ENCODE measurements at places on chromosomes 11 and 22.

- no peak for DNase-seq
These were observed 7.6 kb upstream of the EXPH5 start for GRCh38 chr11:108601150-108601549.

- no peak for DNase-seq
These were observed 71.4 kb upstream of the B3GNT6 start for GRCh38 chr11:76962583-76963416.

DNA sequence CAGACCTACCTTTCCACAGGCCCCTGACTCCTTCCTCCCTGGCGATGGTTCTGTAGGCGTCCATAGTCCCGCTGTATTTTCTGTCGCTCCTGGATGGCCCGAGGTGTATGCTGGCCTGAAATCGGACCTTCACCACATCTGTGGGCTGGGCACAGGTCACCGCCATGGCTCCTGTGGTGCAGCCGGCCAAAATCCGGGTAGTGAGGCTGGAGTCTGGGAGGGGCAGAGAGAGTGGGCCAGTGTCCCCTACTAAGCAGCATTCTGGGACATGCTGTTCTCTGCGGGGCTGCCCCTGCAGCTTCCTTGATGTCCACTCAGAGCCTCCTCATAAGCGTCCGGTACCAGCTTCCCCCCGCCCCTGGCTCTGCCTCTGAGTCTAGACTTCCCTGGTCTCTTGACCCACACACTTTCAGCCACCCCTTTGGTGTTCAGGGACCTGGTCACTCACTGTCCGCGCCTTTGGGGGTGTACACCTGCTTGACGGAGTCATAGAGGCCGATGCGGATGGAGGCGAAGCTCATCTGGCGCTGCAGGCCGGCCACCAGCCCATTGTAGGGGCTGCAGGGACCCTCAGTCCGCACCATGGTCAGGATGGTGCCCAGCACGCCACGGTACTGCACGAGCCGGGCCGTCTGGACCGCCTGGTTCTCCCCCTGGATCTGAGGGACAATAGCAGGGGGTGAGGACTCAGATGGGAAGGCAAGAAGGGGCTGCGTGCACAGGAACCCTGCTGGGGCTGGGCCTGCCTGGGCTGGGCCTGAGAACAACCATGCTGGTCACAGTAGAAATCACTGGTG is 3.0 kb downstream of the UCP3 start:
- no peak for DNase-seq

DNA sequence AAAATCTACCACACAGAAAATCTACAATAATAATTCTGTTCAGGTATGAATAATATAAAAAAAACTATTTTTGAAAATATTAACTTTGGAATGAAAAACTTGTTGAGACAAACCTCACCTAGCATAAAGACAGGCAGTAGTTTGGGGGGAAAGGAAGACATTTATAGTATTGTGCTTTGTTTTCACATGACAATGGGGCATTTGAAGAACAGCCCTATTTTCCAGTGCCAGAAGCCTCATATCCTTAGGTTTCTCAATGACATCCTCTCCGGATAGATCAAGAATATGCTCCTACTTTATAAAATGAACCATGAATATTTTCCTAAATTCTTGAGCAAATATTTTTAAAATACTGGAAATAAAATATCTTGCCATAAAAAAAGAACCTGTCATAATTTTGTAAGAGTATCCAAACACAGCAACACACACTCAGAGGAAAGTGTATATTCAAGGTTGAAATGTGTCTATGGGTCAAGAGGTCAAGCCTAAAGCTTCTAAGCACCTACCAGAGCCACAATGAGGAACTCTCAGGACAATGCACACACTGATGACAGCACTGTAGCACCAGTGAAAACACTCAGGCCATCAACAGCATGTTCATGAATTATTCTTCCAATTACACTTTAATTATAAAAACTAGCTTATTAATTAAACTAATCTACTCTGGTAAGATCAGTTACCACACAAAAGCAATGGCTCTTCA is 68.7 kb downstream of the MRTFA start:
- DNase-seq, result no peak

DNA sequence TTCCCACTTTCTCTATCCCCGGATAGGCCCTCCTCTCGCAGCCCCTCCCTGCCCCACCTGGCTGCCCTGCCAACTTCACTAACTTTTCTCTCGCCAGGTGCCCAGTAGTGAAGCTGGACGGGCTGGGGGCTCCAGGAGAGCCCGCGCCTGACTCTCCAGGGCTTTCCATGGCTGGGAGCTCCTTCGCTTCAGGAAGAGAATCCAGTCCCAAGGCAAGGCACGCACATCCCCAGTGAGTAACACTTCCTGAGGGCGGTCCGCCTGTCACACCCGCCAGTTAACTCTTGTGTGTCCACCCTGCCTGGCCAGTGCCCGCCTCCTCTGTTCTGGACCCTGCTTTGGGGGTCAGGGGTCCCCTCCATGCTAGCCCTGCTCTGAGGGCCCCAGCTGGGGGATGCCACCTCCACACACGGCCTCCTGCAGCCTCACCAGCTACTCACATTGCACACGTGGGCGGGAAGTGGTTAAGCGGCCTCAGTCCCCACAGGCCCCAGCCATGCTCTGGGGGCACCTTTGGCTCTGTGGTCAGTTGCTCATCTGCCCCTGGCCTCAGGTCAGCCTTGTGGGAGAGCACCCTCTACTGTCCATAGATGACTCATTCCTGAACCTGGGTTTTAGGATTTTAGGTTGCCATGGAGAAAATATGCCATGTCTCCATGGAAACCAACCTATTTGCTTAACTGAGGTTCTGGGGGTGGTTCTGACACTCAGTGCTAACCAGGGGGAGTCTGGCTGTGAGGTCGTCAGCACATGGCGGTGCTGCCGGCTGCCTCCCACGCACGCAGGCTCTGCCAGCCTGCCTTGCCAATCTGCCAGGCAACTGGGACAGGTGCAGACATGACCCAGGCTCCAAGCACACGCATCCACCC is at the start of gene RIN1:
Gene RIN1 (minus strand): TSS at position 201 of the 869 bp plus-strand sequence. CDS start 32 bp downstream, at position 169.
- DNase-seq, result no peak

DNA sequence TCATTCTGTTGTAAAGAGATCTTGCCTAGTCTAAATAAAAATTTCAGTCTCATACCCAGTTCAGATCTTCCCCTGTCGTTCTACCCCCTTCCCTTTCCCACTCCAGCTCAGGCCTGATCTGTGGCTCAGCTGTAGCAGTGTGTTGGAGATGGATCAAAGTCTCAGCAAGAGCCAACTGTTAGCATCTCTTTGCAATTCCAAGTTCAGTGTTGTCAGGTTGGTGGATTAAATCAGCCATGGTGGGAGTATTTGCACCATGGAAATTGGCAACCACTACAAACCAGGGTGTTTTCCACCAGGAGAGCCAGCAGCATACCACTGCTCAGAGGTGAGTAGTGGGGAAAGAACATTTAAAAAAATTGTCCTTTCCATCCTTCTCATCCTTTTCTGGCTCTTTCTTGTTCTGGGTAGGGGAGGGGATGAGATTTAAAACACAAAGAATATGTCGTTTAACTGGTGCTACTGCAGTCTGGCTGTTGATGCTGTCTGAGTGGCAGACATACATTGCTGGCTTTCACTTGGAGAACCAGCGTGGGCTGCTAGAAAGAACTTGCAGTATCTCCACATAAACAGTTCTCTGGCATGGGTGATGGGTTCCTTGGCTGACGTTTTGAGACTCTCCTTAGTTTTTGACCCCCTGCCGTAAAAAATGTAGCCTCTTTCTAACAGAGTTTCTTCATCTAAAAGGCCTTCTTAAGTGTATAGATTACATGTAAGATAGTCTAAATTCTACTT is 514.1 kb downstream of the RAB38 start:
- DNase-seq, result no peak

DNA sequence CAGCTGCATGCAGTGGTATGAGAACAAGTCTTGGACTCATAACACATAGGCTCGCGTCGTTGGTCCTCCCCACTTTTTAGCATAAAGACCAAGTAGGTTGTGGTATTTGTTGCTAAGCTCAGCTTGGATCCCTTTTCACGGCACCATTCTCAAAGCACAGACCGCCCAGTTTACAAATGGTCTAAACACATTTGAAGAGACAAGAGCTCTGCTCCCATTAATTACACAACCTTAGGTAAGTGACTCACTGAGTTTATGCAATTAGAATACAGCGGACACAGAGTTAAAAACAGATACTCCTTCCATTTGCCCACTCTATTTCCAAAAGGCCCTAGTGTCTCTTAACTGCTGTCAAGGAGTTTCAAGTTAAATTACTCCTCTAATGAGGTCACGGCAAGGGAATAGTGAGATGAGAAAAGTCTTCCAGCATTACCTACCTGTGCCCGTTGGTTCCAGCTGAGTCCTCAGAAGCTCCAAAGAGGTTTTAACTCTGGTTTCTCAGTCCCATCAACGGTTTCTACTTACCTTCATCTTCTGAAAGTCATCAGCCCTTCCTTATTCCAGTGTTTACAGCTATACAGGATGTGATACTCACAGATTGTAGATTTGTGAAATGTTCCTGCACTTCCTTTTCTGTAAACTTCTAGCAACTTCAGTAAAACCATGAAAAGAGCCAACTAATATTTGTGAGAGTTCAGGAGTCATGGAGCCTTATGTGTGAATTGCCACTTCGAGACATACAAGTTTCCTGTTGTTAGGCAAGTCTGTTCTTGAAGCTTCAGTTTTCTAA is at the start of gene MS4A6A:
Gene MS4A6A (minus strand): TSS at position 543 of the 790 bp plus-strand sequence. CDS start 1,356 bp downstream, outside the sequence.
- DNase-seq, result no peak

GRCh38 chr11:68010090-68011041 is at the start of gene ALDH3B1:
Gene ALDH3B1 (plus strand): TSS chr11:68010327. CDS start chr11:68015298, 4,971 bp downstream.
- DNase-seq, result no peak

GRCh38 chr11:75855206-75855605 is 40.2 kb downstream of the UVRAG start:
- no peak for DNase-seq

- DNase-seq, result no peak
These were observed 39.4 kb upstream of the CFAP300 start for GRCh38 chr11:102007567-102008437.

GRCh38 chr11:86955111-86955360 is 159 bp downstream of the FZD4 start:
- no peak for DNase-seq

DNA sequence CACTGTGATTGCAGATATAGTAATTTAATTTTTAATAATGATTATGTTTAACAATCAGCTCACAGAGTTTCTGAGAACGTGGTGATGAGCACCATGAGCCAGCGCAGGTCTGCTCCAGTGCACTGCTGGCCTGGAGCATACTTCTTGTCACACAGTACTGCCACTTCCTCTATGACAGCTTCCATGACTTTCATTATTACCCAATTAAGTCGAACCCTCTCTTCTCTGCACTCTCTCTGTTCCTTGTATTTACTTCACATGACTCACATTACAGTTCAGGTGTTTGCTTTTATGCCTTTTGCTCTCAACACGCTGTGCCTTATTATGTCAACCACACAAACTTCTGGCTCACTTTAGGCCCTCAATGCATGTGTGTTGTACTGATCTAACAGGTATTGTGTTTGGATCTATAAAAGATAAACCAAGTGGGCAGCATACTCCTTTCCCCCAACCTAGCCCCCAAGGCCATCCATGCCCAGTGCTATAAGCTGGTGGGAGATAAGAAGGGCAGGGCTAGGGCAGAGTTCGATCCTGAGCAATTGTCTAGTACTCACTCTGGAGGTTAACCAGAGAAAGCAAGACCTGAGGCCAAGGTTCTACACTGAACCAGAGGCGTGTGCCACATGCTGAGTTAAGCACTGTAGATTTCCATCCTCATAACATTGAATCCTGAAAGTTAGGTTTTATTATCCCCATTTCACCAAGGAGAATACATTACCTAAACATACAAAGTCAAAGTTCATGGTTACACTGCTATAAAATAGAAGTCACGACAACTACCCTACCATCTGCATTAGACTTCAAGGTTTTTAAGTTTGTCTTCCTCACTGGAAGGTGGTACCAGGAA is 356.5 kb downstream of the INSC start:
- no peak for DNase-seq

GRCh38 chr11:76625472-76626186 is 44.9 kb downstream of the LRRC32 start:
- no peak for DNase-seq

GRCh38 chr11:77636731-77637344 is 756 bp downstream of the CLNS1A start:
- no peak for DNase-seq

DNA sequence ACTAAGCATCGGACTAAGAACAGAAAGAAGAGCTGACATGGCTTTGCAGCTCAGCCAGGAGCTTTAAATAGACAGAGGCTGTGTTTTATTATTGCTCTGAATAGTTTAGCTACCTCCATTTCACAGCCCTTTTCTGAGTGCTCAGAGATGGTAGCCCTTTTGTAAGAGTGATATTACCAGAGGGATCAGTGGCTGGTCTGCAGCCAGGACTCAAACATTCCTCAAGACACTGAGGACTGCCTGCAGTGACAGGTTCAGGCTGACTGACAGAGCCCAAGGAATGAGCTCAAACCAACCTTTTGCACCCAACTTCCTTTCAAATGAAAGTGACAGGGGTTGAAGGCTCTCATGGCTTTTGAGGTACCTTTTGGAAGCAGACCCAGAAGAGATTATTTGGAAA is 189.0 kb downstream of the DDX10 start:
- DNase-seq, result no peak

- no peak for DNase-seq
These were observed 68.6 kb downstream of the KCNQ1 start for GRCh38 chr11:2513441-2513840.

GRCh38 chr11:131064373-131064991 is 148.2 kb upstream of the SNX19 start:
- DNase-seq, result no peak

- DNase-seq, result no peak
These were observed 3.6 kb downstream of the CDHR5 start for GRCh38 chr11:620935-621814.

GRCh38 chr11:122666743-122667142 is 11.2 kb downstream of the UBASH3B start:
- DNase-seq, result no peak

- no peak for DNase-seq
These were observed 1.1 kb upstream of the FADS2 start for GRCh38 chr11:61826930-61827570.

GRCh38 chr11:63623513-63624140 is 9.4 kb upstream of the PLAAT3 start:
- no peak for DNase-seq

DNA sequence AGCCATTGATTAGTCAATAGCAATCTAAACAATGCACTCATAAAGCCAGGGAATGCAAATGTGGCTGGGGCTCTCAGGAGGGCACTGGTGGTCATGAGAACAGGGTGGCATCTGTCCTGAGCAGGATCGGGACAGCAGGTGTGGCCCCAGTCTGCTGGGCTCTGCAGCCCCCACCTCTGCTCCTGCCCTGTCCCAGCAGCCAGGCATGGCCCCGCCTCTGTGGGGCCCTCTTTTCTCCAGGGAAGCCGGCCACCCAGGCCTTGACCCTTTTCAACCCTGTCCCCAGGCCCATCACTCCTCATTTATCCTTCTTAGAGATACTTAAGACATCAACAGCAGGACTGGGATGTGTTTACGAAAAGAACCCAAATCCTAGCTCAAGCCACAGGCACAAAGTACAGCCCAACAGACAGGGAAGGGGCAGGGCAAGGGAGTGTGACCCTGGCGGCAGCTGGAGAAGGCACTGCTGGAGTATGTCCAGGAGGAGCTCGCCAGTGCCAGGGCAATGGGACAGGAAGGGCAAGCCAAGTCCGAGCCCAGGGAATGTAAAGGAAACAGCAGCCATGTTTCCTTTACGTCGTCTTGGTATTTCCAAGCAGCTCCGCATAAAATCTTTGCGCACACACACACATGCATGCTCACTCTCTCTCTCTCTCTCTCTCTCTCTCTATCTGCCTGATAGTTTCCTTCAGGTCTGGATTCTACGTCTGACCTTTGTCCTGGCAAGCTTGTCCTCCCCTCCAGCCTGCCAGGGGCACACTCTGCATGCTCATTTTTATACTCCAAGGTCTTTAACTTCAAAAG is 59.9 kb downstream of the DGCR2 start:
- no peak for DNase-seq

All from T-helper 9 cell (primary cell).